ENCODE measurements at places on chromosomes 11 and 22. TPM values are rescaled to one million over a fixed set of nuclear protein-coding genes. Genes with fewer than 3 reads are reported as not detected.

The CHADL gene
- not detected for total RNA-seq

The APOBEC3B gene
- total RNA-seq: 13.6 TPM

The SLC15A3 gene
- 5.8 TPM for total RNA-seq

The SPCS2 gene
- total RNA-seq: 24.5 TPM

The OR5A1 gene
- total RNA-seq: not detected

The APOC3 gene
- total RNA-seq: not detected

The OR2AG1 gene
- total RNA-seq: not detected

The MAJIN gene
- not detected for total RNA-seq

The ROBO4 gene
- not detected for total RNA-seq

The TTC36 gene
- total RNA-seq: 0.19 TPM

The SAA1 gene
- total RNA-seq: not detected

The PLEKHA7 gene
- total RNA-seq: not detected

The POU2AF2 gene
- not detected for total RNA-seq

The ART1 gene
- total RNA-seq: not detected

- no peak for DNase-seq
Measured at GRCh38 chr11:111672949-111673348, 70.7 kb downstream of the SIK2 start.

- DNase-seq: no peak
Measured at GRCh38 chr11:82890002-82890341, 10.3 kb downstream of the PRCP start.

GRCh38 chr22:47784991-47785390 lies 1022.5 kb downstream of the TBC1D22A start:
- DNase-seq: no peak

GRCh38 chr11:118281284-118281683 lies 17.2 kb upstream of the MPZL2 start:
- no peak for DNase-seq

GRCh38 chr11:119433358-119433725 lies 10.4 kb upstream of the THY1 start:
- DNase-seq: no peak

- no peak for DNase-seq
Measured at GRCh38 chr11:68497761-68498160, 37.2 kb downstream of the PPP6R3 start.

- DNase-seq: peak; percentile 28
Measured at GRCh38 chr22:36351921-36352802, 35.6 kb downstream of the MYH9 start.

DNA sequence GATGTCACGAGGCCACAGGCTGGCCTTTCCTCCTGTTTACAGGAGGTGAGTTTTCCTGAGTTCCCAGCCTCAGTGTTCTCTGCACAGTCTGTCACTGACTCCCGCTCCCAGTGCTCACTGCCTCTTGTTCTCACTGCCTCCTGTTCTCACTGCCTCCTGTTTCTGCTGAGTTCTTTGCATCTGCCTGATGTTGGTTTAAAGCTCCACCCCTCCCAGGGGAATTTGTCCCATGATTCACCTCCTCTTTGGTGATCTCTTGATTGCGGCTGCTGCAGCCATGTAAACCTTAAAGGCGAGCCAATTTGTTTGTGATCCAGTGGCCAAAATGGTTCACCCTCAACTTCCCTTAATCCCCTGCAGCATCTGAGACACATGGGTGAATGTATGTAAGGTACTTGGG lies 6.0 kb upstream of the TUBA8 start:
- DNase-seq: peak; percentile 13

DNA sequence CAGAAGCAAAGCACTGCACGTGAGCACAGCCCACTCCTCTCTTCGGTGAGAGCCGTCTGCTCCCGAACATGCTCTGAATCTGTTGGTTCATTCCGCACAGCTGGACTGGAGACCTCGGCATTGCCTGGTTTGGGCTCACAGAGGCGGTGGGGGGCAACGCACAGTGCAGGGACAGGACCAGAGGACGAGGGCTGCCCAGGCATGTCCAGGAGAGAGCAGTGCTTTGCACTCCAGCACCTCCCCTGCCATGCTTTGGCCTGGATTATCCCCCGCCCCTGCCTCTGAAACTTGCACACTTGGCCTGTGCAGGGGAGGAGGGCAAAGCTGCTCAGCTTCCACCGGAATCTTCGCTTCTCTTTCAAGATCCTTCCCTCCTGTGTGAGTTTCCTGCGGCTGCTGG lies 536.5 kb downstream of the BRD1 start:
- DNase-seq: no peak

DNA sequence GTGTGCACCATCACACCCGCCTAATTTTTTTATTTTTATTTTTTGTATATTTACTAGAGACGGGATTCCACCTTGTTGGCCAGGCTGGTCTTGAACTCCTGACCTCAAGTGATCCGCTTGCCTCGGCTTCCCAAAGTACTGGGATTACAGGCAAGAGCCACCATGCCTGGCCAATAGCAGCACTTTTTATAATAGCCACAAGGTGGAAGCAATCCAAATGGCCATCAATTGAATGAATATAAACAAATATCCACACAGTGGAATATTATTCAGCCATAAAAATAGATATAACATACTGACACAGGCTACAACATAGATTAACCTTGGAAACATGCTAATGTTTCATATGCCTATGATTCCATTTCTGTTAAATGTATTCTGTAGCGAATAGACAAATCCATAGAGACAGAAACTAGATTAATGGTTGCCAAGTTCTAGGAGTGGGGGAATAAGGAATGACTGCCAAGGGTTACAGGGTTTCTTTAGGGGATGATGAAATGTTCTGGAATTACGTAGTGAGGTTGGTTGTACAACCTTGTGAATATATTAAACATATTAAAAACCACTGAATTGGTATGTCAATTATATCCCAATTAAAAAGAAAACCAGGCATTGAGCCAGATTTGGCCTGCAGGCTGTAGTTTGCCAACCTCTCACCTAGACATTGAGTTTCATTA lies 4.8 kb downstream of the VPS51 start:
- DNase-seq: no peak

- DNase-seq: no peak
Measured at GRCh38 chr11:102158164-102158735, 48.0 kb downstream of the YAP1 start.

GRCh38 chr11:95593111-95593510 lies 196.5 kb downstream of the FAM76B start:
- DNase-seq: no peak

DNA sequence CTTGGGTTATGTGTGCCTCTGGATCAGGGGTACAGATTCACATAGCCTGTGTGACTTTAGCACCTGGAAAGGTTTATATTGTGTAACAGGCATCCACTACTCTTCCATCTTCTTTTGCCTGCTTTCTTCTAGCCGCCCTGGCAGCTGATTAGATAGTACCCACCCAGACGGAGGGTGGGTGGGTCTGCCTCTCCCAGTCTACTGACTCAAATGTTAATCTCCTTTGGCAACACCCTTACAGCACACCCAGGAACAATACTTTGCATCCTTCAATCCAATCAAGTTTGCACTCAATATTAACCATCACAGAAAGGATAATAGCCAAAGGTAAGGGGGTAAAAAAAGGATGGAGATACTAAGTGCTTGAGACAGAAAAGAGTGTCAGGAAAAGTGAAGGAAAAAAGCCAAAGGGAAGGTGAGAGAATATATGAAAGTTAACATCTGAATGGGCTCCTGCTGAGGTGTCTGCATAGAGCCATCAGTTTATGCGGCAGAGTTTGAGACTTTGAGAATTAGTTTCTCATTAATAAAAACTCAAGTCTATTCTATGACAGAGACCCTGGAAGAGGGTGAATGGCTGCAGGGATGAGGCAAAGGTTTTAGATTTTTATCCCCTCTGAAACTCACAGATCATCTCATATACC lies 2.6 kb upstream of the OR51B6 start:
- no peak for DNase-seq

DNA sequence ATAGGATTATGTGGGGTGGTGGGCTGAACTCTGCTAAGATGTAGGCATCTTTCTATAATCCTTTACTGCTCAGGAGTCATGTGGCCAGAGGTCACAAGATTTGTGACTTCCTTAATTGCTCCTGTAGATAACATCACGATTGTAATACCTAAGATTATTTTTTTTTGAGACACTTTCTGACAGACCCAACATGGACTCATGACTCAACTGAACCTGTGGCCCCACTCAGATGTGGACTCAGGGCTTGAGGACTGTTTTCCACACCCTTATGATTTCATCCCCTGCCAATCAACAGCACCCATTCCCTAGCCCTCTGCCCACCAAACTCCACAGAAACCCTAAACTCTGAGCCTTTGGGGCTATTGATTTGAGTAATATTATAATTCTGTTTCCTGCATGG lies 35.6 kb upstream of the MMP7 start:
- no peak for DNase-seq

- DNase-seq: peak; percentile 67
Measured at GRCh38 chr11:103396237-103396636, 287.0 kb downstream of the DYNC2H1 start.

GRCh38 chr22:50376085-50376651 lies 33.0 kb downstream of the PPP6R2 start:
- no peak for DNase-seq

DNA sequence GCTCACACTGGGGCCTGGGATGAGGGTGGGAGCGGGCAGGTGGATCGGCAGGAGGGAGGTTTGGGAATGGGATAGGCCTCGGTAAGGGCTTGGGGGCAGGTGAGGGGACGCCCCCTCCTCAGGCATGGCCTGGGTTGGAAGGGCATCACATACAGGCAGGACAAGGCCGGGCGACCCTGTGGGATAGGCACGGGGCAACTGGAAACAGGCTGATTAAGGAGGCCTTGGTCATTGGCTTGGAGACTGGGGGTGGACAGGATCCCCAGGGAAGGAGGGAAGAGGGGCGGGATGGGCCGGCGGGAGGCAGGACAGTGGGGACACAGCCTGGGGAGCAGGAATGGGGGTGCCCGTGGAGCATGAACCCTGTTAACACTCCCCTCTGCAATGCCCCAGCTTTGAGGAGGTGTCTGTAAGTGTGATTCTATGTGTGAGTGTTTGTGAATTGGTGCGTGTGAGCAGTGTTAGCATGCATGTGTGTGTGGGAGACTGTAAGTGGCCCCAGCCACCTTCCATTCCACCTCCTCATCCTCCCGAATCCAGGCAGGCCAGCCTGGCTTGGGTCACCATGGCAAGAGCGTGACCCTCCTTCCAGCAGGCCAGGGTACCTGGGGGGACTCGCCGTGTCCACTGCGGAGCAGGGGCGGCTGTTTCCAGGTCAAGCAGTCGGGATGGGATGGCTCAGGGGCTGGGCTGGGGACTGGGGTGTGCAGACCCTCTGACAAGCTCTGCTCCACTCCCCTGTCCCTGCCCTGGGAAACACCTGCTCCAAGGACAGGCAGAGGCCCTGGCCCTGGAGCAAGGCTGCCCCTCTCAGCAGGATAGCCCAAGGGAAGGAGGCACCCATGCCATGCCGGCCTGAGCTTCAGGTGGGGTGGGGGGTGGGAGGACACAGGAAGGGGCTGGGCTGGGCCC lies 3.4 kb upstream of the PIM3 start:
- no peak for DNase-seq

GRCh38 chr11:128465946-128466705 lies 121.2 kb downstream of the ETS1 start:
- no peak for DNase-seq

DNA sequence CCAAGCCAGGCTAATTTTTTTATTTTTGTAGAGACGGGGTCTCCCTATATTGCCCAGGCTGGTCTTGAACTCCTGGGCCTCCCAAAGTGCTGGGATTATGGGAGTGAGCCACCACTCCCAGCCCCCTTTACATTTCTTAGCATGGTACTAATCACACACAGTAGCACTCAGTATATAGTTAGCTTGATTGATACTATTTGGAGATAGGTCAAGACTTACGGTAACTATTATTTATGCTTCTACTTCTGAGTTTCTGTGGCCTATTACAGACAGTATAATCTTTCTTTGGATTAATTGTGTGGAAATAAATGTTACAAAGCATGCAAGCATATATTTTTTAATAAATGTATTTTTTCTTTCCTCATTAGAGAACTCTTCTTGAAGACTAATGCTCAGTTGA lies 192.2 kb downstream of the UVRAG start:
- DNase-seq: no peak

DNA sequence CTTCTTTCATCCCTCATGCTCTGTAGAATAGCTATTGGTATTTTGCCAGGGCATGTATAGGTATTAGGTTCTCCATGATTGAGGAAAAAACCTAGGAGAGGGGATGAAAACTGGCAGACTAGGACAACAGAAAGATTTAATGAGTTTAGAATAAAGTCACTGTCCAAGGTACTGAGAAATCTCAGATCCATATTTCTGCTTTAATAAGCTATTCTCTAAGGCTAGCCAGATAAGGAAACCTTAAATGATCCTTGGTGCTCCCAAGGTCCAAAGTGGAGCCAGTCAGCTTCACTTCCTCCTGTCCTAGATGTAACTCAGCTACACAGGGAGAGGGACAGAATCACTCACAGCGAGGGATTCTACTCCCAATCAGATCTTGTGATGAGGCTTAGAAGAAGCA lies 13.7 kb upstream of the CSNK2A3 start:
- no peak for DNase-seq

GRCh38 chr22:32522237-32522636 lies 47.6 kb downstream of the FBXO7 start:
- no peak for DNase-seq

DNA sequence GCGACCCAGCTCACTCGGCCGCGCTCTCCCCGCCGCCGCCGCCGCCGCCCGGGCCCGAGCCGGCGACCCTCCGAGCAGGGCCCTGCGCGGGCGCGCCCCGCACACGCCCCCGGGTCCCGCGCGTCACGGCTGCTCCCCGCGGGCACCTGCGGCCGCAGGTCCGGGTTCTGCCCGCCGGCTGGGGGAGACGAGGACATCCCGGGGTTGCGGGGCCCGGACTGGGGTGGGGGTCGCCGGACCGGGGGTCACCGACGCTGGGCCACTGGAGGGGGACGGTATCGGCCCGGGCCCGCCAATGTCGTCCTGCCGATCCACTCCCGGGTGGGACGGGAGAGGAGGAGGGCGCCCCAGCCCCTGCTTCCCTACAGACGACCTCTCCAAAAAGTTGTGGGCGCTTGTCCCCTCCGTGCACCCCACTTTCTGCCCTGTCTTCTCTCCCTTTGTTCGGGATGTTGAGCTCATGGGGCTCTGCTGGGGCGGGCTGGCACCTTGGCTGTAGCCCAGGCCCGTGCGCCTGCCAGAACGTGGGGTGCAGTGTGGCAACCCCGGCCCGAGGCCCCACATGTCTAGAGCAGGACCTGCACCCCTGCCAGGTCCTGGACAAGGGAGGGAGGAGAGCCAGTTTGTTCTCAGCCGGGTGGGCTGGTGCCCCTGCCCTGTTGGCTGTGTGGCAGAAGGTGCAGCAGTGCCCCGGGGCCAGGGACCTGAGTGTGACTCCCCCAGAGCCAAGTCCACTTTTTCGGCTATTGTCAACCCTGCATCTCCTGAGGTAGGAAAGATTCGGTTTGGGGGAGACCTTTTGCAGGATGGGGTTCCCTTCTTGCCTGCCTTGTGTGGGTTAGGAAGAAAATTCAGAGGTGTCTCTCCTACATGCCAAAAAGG lies 40.2 kb upstream of the CELSR1 start:
- DNase-seq: no peak

Measured in H4 (cell line).